ENCODE measurements at places on chromosomes 5 and 9.

- DNase-seq: no peak
Measured at GRCh38 chr9:76738402-76738801, 25.8 kb upstream of the PCA3 start.

DNA sequence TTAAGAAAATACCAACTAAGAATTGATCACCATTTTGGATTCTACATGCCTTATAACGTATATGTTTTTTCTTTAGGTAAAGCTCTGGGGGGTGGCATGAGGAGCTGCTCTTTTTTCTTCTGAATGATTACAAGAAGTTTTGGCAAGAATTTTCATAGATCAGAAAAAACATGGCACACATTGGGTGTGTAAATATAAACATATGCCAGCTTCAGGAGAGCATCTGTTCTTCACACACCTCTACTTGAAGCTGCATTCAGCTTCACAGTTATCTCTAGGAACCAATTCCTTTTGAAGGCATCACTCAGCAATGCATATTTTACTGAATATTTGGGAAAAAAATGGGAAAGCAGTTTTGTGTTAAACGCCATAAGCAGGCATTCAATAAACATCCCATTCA, 122.7 kb upstream of the GHR start:
- DNase-seq: no peak

- no peak for DNase-seq
Measured at GRCh38 chr5:175223291-175223690, 220.7 kb downstream of the DRD1 start.

DNA sequence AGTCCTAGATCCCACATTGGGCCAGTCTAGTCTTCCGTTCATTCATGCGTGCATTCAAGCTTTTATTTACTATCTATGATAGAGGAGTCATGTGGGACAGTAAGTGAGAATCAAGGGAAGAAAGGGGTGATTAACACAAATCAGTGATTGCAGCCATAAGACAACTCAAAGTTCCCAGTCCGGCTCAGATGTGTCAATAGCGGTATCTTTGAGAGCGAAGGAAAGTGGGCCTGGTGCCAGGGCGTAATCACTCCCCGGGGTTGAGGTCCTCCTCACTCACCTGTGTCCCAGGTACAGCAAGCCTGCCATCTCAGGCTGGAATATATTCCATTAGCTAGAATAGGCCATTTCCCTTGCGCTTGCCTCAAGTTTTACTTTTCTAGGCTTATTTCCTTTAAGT, 196.3 kb downstream of the ATP10B start:
- DNase-seq: no peak

DNA sequence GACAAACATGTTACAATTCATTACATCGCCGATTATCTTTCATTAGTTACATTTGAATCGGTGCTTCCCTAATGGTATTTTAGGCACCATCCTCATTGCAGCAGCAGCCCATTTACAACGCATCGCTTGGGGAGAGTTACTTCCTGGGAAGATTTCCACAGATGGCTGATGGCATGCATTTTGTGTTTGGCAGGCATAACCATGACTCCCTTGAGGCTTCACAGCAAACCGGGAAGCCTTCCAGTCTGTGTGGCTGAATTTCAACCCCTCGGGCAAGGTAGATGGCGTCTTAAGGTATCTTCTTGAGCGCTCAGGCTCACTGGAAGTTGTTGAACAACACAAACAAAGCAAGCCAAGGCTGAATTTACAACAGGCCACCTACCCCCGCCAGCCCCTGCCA, 1.6 kb upstream of the DNAH5 start:
- DNase-seq: no peak

- no peak for DNase-seq
Measured at GRCh38 chr9:131262327-131263032, 13.8 kb downstream of the FAM78A start.

GRCh38 chr9:110886832-110887231, 151.4 kb downstream of the LPAR1 start:
- no peak for DNase-seq

- DNase-seq: no peak
Measured at GRCh38 chr9:81984928-81985327, 3.6 kb upstream of the SPATA31D1 start.

DNA sequence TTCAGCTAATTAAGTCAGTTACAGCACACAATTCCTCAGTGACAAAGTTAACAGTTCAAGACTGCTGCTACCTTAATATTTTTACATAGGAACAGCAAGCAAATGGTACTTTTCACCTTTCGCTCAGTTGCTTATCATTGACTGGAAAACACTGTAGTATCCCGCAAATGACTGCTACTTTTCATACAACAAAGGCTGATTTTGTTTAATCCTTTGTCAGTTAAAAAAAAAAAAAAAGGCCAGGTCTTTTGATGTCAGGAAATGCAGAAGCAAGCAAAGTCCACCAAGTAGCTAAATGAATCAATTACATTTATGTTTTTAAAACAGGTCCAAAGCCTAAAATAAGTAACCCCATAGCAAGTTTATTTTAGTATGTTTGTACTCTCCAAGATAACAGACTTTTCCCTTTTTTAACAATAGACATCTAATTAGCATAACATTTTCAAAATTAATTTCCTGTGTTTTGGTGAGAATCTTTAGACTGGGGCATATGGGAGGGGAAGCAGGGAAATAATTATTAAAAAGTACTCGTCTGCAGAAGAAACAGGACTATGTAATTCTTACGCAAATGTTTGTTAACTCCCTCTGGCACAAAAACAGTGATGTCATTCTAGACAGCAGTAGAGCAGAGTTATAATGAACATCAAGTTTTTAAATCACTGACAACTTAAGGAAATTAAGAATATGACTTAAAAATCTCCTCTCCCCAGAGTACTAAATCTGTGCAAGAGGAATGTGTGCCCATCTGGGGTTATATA, 9.6 kb downstream of the PFDN1 start:
- DNase-seq: no peak

GRCh38 chr5:93585767-93586385, 2.9 kb downstream of the NR2F1 start:
- DNase-seq: no peak

DNA sequence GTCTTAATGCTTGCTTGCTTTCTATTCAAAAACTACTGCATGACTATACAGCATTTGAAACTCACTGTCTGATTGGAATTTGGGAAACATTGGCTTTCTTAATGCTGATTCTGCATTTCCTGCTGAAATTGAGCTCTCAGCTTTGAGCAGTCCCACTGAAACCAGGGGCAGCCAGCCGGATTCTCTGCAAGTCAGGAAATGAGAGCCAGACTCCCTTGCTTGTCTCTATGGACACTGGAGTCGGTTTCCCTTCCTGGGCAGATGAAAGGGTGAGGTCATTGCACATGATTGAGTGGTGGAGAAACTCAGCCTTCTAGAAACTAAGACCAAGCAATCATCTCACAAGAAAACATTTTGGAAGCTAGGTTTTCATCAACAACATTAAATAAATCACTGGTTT, 119.7 kb upstream of the SPATA31C2 start:
- no peak for DNase-seq

GRCh38 chr5:18321262-18321942, 687.1 kb downstream of the TAF11L14 start:
- no peak for DNase-seq

DNA sequence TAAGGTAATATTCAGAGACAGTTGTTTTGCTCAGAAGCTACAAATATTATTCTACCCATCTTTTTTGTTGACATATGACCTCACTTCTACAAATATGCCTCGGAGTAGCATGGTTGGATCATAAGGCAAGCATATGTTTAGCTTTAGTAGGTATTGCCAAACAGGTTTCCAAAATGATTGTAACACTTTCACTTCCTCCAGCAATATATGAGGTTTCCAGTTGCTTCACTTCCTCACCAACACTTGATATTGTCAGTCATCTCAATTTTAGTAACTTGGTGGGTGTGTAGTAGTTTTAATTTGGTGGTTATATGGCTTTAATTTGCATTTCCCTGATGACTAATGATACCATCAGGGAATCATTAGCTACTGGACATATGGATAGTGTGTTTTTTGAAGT, 46.7 kb downstream of the TNFSF8 start:
- no peak for DNase-seq

DNA sequence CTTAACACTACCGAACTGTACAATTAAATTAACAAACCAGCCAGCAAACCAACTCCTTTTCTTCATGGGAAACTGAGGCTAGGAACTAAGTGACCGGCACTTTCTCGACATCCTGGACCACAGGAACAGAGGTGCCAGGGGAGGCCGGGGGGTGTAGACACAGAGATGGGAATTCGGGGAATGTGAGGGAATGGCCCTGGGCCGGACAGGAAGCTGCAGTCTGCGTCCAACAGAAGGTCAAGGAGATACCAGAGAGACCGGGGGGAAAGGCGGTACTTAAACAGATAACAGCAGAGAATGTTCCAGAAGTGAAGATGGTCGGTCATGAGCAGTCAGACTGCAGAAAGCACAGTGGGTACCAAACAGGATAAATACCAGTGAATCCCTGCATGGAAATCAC, 40.3 kb downstream of the DBH start:
- no peak for DNase-seq

- DNase-seq: no peak
Measured at GRCh38 chr5:27706832-27707231, 668.4 kb upstream of the CDH9 start.

GRCh38 chr9:32385152-32385884, 875 bp downstream of the ACO1 start:
- no peak for DNase-seq

DNA sequence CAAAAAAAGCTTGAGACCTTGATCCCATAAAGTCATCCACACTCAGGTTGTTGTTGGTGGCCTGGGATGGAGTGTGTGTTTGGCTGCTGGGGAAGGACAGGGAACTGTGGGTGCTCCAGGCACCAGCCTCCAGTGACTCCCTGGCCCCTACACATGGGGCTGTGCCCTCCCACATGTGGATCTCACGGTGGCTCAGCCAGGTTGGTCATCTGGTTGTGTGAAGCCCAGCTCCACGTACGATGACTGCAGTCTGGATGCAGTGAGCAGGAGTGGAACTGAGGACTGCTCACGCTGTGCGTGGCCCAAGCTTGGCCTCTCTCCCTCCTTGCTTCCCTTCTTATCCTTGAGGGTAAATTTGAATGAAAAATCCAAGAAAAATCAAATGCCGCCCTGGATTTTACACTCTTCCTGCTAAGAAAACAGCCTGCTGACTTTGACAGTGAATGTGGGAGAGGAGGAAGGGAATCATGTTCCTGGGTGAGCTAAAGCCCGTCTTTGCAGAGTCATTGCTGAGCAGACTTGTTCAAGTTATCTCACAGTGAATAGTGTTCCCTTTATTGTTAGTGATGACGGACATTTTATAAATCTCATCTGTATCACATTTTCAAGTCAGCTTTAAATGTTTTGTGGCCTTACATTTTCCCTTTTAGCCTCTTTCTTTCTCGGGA, 65.1 kb upstream of the CACNA1B start:
- no peak for DNase-seq

DNA sequence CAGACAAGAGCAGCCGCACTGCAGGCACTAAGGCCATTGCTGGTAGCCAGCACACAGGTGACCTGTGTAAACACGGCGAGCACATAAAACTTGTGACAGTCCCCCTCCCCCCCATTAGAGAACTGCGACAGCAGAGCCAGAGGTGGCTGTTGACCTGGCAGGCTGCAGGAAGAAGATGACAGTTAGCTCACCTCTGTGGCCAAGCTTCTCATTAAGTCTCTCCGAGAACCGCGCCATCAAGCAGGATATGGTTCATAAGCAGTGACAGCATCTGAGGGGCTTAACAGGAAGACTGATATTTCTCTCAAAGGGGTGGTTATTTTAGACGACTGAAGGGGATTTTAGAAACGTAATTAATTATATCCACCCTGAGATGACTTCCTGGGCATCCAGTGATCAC, 5.2 kb downstream of the SURF4 start:
- DNase-seq: no peak

- no peak for DNase-seq
Measured at GRCh38 chr9:71562140-71562539, 206.2 kb downstream of the CEMIP2 start.

DNA sequence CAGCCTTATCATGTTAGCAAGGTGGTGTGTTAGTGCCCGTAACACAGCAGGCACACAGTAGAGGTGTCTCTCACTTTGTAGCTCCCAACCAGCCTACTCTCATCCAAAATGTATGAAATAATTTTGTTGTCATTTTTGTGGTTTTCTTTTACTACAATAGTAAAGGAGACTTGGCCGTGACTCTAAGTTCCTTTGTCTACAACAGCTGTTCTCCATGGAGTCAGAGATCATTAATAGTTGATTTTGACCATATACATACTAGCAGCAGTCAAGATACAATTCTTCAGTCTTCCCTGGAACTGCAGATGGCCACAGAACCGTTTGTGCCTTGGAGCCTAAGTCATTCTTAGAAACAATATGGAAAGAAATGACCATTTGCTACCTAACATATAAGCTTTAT, 567.1 kb downstream of the TLR4 start:
- DNase-seq: no peak

DNA sequence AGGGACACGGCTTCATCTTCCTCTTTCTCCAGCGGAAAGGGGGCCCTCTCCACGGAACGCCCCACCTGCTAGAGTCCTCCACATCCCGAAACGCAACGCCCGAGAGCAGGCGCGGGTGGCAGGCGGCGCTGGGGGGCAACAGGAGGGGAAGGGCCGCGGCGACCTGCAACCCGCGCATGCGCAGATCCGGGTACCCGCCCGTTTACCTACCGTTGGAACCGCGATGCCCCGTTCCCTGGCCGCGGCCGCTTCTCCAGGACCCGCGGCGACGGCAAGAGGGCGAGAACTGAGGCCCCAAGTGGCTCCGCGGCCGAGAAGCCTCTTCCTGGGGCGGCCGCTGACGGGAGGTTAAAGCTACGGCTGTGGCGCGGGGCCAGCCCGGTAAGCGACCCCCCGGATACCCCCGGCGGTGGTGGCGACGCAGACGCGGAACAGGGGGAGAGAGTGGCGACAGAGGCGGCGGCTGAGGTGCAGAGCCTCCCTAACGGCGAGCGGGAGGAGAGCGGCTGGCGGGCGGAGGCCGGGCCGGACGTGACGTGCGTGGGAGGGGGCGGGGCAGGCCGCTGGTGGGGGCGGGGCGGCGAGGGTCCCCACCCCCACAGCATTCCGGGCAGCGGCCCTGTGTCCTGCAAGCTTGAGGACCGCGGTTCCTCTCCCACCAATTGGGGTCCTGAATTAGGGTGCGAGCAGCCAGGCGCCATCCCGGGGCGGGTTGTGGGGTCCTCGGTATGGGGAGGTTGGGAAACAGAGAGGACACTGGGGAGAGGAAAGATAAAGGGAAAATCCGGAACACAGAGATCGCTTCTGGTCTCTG, at the start of gene FAM13B:
TSS of gene FAM13B (minus strand) at position 508 of the 814 bp plus-strand sequence. CDS start 13,968 bp downstream, outside the sequence.
- DNase-seq: peak; percentile 32

All from NCI-H1048 (cell line).